Stimulated activated CD8-positive, alpha-beta memory T cell treated with anti-CD3 and anti-CD28 coated beads, Interleukin-2, amount 100 ng/mL, for 1 hour (primary cell): ENCODE measurements at places on chromosomes 5 and 9.

DNA sequence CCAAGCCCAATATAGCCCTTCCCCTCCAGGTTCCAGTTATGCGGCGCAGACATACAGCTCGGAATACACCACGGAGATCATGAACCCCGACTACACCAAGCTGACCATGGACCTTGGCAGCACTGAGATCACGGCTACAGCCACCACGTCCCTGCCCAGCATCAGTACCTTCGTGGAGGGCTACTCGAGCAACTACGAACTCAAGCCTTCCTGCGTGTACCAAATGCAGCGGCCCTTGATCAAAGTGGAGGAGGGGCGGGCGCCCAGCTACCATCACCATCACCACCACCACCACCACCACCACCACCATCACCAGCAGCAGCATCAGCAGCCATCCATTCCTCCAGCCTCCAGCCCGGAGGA is 6.3 kb downstream of the NR4A3 start:
- no peak for DNase-seq

DNA sequence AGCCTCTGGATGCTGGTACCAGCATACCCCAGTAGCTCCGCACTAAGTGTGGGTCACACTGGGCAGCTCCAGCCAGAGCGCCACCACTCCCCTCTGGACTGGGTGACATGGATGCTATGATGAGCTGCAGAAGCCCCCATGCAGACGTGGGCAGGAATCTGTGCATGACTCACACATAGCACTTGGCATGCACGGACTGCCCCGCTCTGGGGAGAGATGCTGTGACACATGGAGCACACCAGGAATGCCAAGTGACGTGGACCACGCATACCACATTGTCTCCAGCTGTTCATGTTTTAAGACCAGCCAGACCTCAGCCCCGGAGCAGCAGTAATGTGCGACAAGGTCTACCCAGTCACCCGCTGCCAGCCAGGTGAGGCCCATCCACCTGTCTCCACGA is 64.1 kb downstream of the SEMA4D start:
- DNase-seq = no peak

GRCh38 chr5:72505539-72506157 is 1.6 kb downstream of the ZNF366 start:
- no peak for DNase-seq

DNA sequence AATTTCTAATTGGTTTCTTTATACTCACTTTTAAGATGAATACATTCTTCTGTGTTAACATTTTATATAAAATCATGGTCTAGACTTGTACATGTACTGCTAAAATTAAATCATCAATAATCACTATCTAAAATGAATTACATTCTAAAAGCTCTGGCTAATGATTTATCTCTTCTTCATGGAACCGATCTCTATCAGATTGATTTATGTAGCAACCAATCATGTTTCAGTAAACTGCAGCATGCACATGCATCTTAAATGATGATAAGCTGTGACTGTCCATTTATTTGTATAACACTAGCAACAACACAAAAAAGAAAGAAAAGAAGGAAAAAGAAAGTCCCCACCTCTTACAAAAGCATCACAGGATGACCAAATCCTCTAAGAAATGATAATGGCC is 669.2 kb downstream of the NR2F1-AS1 start:
- no peak for DNase-seq

DNA sequence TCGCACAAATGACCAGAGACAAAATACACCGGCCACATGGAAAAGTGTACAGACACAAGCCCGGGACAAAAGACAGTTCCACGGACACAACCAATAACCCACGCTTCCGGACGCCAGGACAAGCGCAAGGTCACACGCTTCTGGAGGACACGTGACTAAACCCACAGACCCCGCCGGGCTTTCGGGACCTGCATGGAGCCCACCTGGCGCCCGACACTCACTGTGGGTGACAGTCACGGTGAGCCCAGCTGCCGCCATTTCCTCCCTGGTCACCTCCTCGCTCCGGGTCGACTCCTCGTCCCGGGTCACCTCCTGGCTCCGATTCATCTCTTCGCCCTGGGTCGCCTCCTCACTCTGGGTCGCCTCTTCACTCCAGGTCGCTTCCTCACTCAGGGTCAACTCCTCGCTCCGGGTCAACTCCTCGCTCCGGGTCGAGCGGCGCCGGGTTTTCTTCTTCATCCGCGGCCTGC is 470 bp downstream of the BAG1 start:
- DNase-seq = no peak

DNA sequence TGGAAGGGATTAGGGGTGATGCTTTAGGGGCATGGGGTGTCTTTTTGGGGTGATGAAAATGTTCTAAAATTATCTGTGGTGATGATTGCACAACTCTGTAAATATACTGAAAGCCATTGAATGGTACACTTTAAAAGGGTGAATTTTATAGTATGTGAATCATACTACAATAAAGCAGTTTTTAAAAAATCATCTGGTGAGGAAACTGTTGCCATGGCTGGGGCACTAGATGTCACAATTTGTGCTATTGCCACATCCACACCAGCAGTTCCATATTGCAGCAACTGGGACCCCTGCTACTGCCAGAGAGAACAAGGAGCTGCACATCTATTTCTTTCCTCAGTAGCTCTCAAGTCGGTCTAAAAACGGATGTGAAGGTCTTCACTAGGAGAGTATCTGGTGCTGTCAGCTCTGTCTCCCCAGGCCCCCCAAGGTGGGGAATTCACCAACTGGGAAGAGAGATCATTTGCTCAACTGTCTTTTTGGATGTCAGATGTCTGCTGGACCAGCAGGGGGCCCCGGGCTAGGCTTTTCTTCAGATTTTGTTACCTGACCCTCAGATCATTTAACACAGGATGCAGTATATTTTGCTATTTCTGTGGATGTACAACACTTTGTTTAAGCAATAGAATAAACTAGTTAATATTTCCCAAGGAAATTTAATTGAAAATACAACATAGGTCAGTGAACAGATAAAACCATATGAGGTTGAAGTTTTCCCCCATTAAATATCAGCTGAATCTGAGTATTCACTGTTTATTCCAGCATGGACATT is 13.2 kb downstream of the CMYA5 start:
- peak; percentile 9 for DNase-seq

GRCh38 chr9:74431467-74431866 is 65.7 kb upstream of the RORB start:
- no peak for DNase-seq

DNA sequence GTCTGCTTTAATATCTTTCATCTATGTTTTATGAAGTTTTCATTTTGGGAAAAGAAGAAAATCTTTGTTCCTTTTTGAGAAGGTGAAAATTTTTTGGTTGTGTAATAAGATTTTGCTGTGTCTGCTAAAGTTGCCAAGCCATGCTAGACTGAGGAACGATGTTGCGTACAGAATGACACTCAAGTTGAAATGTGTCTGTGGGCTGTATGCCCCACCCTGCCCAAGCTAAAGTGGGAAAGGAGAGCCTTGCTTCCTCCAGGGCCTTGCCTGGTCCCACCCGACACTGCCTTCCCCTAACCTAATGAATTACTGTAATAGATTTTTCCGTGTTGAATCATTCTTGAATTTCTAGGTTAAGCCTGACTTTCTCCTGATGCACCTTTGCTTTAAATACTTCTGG is 2.5 kb downstream of the PCAT7 start:
- DNase-seq = no peak

DNA sequence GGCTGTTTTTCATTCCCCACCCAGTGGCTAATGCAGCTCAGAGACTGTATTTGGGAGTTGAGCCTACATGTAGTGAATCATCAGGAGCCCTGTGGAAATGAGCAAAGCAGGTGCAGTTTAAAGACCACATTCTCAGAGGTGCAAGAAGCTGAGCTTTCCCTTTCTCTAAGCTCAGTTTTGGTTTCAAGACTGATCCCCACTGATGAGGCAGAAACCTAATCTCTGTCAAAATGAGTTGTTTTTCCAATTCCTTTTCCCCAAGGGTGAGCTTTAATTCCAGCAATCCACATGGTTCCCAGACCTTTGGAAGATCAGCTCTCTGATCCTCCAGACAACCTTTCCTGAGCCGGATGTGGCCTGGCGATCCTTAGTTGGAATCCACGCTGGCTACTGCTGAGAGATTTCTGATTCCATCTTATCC is 420.5 kb downstream of the EBF1 start:
- no peak for DNase-seq

DNA sequence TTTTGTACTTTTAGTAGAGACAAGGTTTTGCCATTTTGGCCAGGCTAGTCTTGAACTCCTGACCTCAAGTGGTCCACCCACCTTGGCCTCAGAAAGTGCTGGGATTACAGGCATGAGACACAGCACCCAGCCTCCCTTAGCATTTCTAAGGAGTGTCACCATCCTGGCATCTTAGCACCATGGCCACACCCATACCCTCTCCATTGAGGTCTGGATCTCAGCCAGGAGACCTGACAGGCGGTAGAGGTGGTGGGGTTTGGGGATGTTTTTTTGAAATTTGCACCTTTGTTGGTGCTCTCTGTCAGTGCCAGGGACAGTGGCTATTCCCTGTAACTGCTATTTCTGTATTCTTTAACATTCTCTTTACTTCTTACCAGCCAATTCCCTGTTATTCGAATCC is 72.5 kb downstream of the TRIM36 start:
- DNase-seq = no peak

DNA sequence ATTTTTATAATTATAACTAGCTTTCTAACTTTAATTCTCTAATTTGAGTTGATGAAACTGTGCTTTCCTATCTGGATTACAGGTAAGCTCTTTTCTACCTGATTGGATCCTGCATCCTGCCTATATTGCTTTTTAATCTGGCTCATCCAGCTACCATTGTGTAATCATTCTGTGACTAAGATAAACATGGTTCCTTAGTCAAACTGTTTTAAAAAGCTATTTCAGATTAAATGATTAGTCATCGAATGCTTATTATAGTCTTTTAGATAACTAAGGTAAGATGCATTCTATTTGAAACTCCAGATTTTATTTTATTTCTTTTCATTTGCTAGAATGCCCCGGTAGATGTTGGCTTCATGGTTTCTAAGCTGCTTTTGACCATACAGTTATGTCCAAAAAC is 50.7 kb downstream of the ICE1 start:
- no peak for DNase-seq
